Activated T-cell treated with anti-CD3 and anti-CD28 coated beads, Interleukin-2, amount 50 U/mL, for 24 hours (primary cell): ENCODE measurements at places on chromosomes 4 and X.
A peak's percentile ranks its signal among the peaks of the same experiment; 100 is the strongest.

GRCh38 chr4:142383354-142383753, 462.7 kb downstream of the INPP4B start:
- no peaks in the 10 kb centered on the region for H3K27me3 ChIP-seq
- peaks cover 81% of the 10 kb centered on the region for H3K36me3 ChIP-seq
- DNase-seq = no peak
- H3K4me3 ChIP-seq = no peak overlapping the region
- peak overlapping the region; percentile 2 for H3K27ac ChIP-seq
- peaks cover 82% of the 10 kb centered on the region for H3K4me1 ChIP-seq

DNA sequence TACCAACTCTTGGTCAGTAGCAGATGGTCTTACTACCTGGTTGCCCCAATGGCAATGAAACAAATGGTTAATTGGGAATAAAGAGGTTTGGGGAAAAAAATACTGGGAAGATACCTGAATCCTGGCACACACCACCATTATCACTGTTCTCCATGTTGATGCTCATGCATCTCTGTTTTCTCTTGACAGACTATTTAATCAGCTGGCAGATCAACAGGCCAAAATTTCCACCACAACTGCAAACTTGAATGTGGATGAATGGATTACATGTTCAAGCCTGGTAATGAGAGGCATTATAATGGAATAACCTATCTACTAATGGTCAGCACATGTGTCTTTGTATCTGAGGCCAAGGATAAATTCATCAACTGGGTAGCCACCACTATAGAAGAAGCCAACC, 45.7 kb downstream of the ZNF721 start:
- no peaks in the 10 kb centered on the region for H3K27me3 ChIP-seq
- no peak for DNase-seq
- H3K27ac ChIP-seq = no peak overlapping the region
- no peak overlapping the region for H3K4me3 ChIP-seq
- no peaks in the 10 kb centered on the region for H3K4me1 ChIP-seq

- no peak for DNase-seq
- H3K27me3 ChIP-seq = no peaks in the 10 kb centered on the region
- H3K4me1 ChIP-seq = no peaks in the 10 kb centered on the region
- H3K4me3 ChIP-seq = no peak overlapping the region
- no peak overlapping the region for H3K27ac ChIP-seq
- no peaks in the 10 kb centered on the region for H3K36me3 ChIP-seq
These were observed 674.8 kb upstream of the INTU start for GRCh38 chr4:126957987-126958386.

DNA sequence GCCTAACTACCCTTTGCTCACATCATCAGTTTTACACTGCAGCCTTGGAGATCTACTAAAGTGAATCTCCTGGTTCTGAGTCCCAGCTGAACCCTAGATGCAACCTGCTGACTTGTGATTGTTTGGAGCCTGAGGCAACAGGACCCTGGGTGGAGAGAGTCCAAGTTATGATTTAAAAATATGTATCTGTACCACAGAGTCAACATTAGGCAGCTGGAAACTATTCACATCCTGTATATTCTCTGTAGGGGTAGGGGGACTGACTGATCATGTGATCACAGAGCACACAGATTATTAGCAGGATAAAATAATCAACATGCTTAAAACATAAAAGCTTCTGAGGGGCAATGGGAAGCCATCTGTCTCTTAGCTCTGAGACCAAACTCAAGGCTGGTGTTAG, 52.1 kb downstream of the CT47B1 start:
- H3K4me1 ChIP-seq = no peaks in the 10 kb centered on the region
- no peak overlapping the region for H3K4me3 ChIP-seq
- H3K27ac ChIP-seq = no peak overlapping the region
- peaks cover 14% of the 10 kb centered on the region for H3K27me3 ChIP-seq
- no peak for DNase-seq

DNA sequence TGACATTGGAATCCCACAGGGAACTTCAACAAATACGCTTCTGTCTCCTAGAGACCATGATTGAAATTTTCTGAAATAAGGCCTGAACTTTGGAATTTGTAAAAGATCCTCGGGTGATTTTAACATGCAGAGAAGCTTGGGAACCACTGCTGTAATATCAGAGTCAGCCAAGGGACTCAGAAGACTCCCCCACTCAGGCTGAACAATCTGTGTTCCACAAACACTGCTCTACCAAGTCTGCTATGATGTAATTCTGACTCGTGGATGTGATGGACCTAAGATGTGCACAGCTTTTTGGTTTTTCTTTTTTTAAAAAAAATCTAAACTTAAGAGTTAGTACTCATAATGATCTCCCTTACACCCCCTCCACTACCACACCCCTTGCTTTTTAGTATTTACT, 26.0 kb downstream of the LRP2BP start:
- DNase-seq = no peak
- H3K4me3 ChIP-seq = no peak overlapping the region
- H3K4me1 ChIP-seq = no peaks in the 10 kb centered on the region
- H3K27me3 ChIP-seq = no peaks in the 10 kb centered on the region
- H3K27ac ChIP-seq = no peak overlapping the region

DNA sequence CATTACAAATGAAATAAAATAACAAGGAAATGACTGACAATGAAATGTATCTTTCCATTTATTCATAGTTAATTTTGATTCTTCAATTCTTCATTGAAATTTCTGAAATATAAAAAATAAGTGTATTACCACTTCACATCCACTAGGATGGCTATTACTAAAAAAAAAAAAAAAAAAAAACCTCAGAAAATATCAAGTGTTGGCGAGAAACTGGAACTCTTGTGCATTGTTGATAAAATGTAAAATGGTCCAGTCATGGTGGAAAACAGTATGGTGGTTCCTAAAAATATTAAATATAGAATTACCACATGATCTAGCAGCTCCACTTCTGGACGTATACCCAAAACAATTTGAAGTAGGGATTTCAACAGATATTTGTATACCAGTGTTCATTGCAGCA, 22.9 kb downstream of the PGAM4 start:
- peaks cover 6% of the 10 kb centered on the region for H3K4me1 ChIP-seq
- no peaks in the 10 kb centered on the region for H3K27me3 ChIP-seq
- H3K36me3 ChIP-seq = peaks cover 2% of the 10 kb centered on the region
- DNase-seq = no peak
- H3K4me3 ChIP-seq = no peak overlapping the region
- no peak overlapping the region for H3K27ac ChIP-seq

GRCh38 chr4:115537387-115537786, 424.0 kb upstream of the NDST4 start:
- DNase-seq = no peak
- no peaks in the 10 kb centered on the region for H3K4me1 ChIP-seq
- no peak overlapping the region for H3K4me3 ChIP-seq

- no peaks in the 10 kb centered on the region for H3K36me3 ChIP-seq
- H3K27ac ChIP-seq = no peak overlapping the region
- H3K4me1 ChIP-seq = peaks cover 5% of the 10 kb centered on the region
- H3K4me3 ChIP-seq = no peak overlapping the region
These were observed 253.9 kb downstream of the ANK2 start for GRCh38 chr4:113303315-113303714.

DNA sequence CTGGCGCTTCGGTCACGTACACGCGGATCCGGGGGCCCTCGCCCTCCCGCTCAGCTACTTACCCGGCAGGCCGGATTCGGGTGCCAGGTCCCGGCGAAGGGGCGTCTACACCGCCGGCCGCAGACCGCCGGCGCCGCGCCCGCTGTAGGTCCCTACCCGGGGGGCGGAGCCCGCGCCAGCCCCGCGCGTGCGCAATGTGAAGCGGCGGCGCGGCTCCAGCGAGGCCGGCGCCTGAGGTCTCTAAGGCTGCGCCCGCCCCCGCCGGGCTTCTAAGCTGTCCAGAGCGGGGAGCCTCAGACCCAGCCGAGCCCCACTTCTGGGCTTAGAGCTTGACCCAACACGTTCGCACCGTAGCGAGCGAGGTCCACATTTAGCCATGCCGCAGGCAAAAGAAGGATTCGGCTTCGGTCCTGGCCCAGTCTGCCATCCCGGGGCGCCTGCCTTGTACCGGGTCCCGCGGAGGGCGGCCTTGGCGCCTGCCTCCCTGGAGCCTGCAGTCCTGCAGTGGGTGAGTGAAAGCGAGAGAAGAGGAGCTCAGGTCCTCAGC, at the start of gene ZNF518B:
ZNF518B (minus strand) TSS at position 172 of the 547 bp plus-strand sequence. CDS start 11,098 bp downstream, outside the sequence.
- H3K36me3 ChIP-seq = peaks cover 41% of the 10 kb centered on the region
- H3K4me1 ChIP-seq = peaks cover 47% of the 10 kb centered on the region
- peak; percentile 88 for DNase-seq
- peaks cover 25% of the 10 kb centered on the region for H3K27me3 ChIP-seq

DNA sequence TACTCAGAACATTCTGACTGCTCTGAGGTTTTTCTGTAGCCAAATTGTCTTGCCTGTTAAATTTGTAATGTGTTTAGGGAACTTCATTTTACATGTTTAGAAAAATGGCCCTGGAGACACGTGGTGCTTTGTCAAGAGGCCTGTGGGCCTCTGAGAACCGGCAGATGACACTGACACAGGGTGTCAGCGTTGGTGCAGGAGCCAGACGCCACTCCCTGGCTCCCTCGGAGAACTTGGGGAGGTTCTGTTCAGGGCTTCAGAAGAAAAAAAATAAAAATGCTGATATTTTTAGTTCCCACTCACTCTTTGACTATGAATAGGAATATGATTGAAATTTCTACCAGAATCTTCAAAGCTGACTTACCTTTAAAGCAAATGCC, 190.9 kb upstream of the GATB start:
- no peak overlapping the region for H3K4me3 ChIP-seq
- no peak for DNase-seq
- peaks cover 7% of the 10 kb centered on the region for H3K36me3 ChIP-seq
- no peak overlapping the region for H3K27ac ChIP-seq
- no peaks in the 10 kb centered on the region for H3K27me3 ChIP-seq
- peaks cover 1% of the 10 kb centered on the region for H3K4me1 ChIP-seq
